ENCODE measurements at places on chromosomes 3 and 15.

GRCh38 chr3:29475854-29476253, 195.0 kb downstream of the RBMS3 start:
- DNase-seq: no peak

GRCh38 chr3:50433954-50434353, 69.5 kb downstream of the CACNA2D2 start:
- no peak for DNase-seq

DNA sequence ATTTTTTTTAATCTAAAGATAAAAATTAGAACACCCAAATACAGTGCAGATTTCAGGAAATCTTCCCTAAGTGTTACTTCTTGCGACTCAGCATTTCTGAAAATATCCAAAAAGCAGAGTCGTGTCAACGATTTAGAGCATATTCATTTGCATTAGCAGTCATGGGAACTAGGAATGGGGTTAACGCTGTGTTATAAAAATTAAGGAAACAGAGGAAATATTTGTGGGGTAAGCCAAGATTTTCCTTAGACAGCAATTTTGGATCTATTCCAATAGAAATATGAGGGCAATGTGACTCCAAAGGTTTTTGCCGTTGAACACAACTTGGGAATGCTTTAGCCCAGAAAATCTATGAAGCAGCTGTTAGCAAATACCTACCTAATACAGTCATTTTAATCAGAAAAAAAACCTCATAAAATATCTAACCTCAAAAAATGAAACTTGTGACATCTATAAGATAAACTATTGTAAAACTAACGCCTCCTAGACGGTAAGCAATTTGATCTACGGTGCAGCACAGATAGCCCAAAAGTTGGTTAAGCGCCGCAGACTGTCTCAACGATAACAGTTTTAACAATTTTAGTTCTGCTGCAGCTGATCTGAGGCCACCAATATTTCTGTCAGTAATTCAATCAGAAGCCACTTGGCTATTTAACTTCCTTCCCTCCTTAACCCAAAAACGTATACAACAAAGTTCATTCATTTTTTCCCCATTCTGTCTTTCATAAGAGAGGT, 5.8 kb upstream of the ATP11B start:
- DNase-seq: no peak

DNA sequence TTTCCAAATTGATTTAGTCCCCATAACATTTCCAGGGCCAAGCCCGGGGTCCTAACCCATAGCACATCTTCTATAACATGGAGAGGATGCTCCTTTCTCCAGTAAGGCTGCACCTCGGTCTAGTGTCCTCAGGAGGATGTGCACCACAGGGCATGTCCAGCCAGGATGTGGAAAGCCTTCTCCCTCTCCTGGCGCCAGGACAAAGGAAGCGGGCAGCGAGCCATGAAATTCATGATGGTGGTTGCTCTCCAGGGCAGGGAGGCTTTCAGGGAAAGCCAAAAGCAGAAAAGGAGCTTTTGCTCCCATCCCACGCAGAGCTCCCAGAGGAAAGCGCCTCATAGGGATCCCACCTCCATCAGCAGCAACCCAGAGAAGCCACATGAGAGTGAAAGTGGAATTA, 220.0 kb downstream of the ADAMTSL3 start:
- no peak for DNase-seq

GRCh38 chr3:194492001-194492400, 5.2 kb upstream of the ATP13A3 start:
- no peak for DNase-seq

DNA sequence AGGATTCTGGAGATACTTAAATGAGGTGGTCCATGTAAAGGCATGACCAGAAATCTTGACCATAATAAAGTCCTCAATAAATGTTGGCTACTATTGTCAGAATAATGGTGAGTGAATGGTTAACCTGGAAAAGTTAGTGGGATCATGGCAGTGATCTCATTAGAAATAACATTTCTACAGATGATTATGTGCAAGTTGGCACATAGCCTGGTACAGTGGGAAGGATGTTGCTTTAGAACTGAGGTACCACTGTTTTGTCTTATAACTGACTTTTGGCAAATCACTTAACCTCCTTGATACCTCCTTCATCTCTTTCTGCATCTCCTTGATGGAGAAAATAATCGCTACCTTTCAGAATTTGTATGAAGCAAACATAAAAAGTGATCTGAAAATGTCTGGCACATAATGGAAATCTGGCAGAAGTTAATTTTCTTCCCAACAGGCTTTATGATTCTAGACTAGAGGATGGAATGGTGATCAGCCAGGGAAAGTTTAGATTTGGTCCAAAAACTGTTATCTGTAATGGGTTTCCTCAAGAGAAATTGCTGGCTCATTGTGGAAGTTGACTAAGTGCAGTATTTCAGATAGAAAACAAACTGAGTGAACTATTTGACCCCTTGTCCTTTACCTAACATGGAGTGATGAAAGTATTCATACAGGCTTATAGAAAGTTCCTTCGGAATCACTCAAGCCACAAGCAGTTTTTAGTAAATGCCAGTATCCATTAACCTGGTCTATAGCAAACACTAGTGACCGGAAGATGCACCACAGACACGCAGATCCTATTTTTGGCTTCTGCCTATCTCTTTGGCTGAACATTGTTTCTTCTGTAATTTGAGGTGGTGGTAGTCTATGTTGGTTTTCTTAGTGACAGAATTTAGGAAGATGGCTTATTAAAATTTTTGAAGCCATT, 449.6 kb upstream of the TGFBR2 start:
- no peak for DNase-seq

- peak; percentile 41 for DNase-seq
Observed at GRCh38 chr3:79767905-79768267, at the start of gene ROBO1. TSS of gene ROBO1 (minus strand) at chr3:79767998.

DNA sequence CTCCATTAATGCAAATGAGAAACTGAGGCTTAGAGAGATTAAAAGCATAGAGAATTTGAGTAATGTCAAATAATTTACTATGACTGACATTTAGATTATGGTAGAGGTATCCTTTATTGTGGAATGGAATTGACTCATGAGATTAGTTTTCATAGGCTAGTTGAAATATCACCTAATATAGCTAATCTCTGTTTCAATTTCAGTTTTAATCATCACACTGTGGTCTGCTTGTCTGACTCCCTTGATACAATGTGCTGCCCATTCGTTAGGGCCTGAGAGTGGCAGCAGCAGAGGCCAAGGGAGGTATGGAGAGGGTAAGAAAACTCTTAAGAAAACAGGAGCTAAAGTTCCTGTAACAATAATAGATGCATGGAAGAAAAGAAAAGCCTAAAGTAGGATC, 13.2 kb upstream of the ZBTB20 start:
- no peak for DNase-seq

GRCh38 chr3:127820826-127821313, 1.4 kb downstream of the MGLL start:
- no peak for DNase-seq

GRCh38 chr15:86079508-86080266, at the start of gene AGBL1:
TSS of gene AGBL1 (plus strand) at chr15:86079871.
- no peak for DNase-seq

DNA sequence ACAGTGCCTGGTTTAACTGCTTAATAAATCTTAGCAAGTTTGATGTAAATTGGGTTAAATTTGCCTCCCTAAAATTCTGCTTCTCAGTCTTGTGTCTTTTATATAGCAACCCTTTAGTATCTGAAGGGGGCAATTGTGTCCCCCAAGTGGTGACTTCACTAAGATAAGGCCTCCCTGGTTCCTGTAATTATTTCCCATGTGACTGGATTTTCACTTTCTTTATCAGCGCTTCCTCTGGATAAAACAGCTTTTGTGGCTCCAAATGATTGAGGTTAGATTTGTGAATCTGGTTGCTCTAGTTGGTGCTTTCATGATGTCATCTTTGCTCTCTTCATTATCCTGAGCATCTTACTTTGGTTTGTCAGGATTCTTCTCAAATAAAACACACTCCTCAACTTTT, 334.3 kb upstream of the CTDSPL start:
- no peak for DNase-seq

GRCh38 chr15:92421976-92422375, 28.3 kb downstream of the ST8SIA2 start:
- DNase-seq: no peak

DNA sequence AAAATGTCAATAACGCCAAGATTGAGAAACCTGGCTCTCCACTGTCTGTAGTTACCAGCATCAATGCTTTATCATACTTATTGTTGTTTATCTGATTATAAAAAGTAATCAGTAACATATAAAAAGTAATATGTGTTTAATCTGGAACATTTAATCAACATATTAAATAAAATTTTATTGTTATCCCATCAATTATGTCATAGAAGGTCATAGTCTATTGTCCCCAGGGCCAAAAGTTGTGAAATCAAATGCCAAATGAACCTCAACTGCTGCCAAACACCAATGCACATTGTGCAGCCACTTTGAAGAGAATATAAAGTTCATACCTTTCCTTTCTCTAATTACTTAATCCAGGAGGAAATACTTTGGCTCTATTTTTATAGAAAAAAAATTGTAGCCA, 106.6 kb downstream of the EOMES start:
- no peak for DNase-seq

- no peak for DNase-seq
Observed at GRCh38 chr3:47475029-47475569, 642 bp downstream of the SCAP start.

DNA sequence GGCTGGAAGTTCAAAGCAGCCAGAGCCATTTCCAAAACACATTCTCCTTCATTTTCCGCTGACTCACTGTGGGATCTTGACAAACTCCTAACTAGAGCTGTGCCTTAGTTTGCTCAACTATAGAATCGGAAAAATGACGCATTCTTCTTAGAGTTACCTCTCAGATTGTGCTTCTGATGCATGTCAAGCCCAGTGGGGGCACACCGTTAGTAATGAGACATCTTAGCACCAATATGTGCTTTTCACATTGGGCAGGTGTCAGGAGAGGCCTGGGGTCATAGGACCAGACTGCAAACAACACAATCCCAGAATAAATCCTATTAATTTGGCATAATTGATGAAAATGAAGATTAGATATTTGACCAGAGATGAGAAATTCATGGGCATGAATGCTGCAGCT, 71.3 kb upstream of the UBE3A start:
- DNase-seq: no peak

GRCh38 chr3:61810953-61811497, 249.7 kb downstream of the PTPRG start:
- DNase-seq: no peak

DNA sequence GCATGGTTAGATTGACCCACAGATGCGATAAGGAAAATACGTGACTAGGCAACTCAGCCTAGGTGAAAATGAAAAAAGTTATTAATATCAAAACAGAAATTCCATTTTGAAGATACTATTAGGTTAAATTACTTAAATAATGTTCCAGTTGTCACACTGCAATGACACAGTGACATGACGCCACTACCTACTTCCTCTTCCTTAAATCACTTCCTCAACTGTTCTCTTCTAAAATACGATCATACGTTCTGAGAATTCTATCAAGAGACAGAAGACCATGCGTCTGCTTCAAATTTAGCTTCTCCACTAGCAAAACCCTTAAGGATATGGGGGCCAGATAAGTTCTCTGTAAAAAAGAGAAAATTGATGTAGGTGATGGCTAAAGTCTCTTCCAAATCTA, 18.2 kb downstream of the CMTM6 start:
- no peak for DNase-seq
